Motor neuron (in vitro differentiated cells): ENCODE measurements at places on chromosomes 6 and 20. TPM values are rescaled to one million over a fixed set of nuclear protein-coding genes. Genes with fewer than 3 reads are reported as not detected.

Gene EDN3
- total RNA-seq = 0.09 and 0.10 TPM in 2 replicates

GRCh38 chr6:158270389-158271127 is 41.7 kb upstream of the TULP4 start:
- no peak for ATAC-seq

Gene AIF1
- total RNA-seq = 1.9 and 3.1 TPM in 2 replicates

Gene OOEP
- not detected in 2 replicates for total RNA-seq

GRCh38 chr6:5278047-5278446 is 16.7 kb downstream of the FARS2 start:
- ATAC-seq = no peak
